ENCODE measurements at places on chromosomes 1 and 21.

- DNase-seq: no peak
Observed at GRCh38 chr1:208438112-208438699, 194.0 kb upstream of the PLXNA2 start.

DNA sequence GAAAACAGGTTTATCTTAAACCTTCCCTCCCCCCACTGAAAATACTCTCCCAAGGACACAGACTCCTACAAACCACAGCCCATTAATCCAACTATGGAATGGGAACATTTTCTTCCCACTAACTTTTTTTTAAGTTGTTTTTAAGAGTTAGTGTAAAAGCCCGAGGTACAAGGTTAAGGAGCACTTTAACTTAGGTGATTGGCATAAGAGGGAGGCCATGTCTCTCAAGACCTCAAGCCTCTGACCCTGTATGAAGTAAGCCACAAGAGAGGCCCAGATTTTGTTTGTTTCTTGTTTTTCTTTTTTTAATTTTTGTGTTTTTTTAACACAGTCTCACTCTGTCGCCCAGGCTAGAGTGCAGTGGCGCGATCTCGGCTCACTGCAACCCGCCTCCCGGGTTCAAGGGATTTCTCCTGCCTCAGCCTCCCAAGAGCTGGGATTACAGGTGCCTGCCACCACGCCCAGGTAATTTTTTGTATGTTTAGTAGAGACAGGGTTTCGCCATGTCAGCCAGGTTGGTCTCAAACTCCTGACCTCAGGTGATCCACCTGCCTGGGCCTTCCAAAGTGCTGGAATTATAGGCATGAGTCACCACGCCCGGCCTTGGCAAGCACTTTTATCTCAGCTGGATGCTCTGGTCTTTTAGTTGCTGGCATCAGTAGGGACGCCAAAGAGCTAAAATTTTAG is 14.4 kb downstream of the ARMH1 start:
- DNase-seq: no peak

DNA sequence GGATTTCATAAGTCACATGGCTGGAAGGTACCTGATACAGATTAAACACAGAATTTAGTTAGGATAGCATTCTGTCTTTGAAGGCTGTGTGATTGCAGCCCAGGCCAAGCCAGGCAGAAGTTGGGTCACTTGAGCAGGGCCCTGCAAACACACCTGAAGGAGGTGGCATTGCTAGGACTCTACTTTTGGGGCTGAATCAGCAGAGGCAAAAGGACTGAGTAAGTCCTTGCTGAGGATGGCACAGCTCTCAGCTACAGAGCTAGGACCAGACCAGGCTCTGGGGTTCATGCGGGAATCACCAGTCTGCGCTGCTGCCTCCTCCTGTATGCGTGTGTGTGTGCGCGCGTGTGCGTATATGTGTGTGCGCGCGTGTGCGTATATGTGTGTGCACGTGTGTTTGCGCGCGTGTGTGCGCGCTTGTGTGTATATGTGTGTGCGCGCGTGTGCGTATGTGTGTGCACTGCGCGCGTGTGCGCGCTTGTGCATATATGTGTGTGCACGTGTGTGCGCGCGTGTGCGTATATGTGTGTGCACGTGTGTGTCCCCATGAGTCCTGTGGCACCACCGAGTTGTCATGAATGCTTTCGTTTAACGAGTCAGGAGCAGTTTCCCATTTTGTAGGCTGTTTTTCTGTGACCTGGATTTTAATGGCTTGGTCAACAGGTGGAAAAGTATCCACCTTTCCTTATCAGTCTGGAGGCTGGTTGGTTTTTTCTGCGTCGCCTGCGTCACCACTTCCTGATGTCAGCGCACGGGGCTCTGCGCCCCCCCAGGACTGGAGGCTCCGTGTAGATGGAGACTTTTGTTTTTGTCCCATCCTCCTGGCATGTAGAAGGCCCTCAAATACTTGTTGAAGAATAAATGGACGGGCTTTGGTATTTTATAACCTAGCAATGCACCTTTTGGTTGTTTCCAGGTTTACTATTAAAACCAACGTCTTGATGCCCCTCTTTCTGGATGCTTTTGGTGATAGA is 34.7 kb downstream of the ADARB1 start:
- no peak for DNase-seq

DNA sequence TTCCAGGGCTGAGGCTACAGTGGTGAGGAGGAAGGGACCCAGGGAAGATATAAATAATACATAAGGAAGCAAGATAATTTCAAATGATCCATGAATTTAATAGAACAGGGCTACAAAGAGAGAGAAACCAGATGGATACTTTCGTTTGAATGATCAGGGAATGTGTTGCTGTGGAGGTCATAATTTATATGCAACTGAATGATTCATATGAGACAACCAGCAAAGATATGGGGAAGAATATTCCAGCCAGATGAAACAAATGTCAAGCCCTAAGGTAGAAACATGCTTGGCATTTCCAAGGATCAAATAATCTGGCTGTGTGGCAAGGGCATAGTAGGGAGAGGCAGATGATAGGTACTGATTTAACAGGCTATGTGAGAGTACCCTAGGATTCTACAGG is 84.8 kb upstream of the ZC3H11B start:
- DNase-seq: no peak

- DNase-seq: no peak
Observed at GRCh38 chr21:35469498-35469897, 420.4 kb upstream of the RUNX1 start.

- no peak for DNase-seq
Observed at GRCh38 chr1:168640836-168641235, 64.4 kb downstream of the XCL1 start.

DNA sequence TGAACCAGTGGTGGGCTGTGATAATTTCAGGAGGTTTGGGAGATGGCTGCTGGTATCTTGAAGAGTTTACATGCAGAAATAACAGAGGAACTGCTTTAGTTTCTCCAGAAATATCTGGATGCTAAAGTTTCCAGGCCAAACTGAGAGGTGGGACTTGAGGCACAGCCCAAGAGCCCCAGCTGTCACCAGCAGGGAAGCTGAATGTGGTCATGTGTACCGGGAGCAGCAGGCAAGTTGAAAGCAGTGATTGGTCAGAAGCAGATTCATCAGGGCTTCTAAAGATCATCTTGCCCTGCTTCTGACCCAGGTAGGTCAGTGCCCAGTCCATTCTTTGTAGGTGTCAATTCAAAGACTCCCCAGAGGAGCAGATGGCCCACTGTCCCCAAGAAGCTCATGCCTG is 7.9 kb upstream of the RPTN start:
- DNase-seq: no peak

GRCh38 chr1:54406339-54407153 is at the start of gene SSBP3:
SSBP3 (minus strand) TSS chr1:54406394.
- DNase-seq: peak; percentile 90

GRCh38 chr1:47436979-47437446 is 831 bp upstream of the FOXD2 start:
- no peak for DNase-seq

- no peak for DNase-seq
Observed at GRCh38 chr1:45385302-45385701, 45.1 kb upstream of the MUTYH start.

DNA sequence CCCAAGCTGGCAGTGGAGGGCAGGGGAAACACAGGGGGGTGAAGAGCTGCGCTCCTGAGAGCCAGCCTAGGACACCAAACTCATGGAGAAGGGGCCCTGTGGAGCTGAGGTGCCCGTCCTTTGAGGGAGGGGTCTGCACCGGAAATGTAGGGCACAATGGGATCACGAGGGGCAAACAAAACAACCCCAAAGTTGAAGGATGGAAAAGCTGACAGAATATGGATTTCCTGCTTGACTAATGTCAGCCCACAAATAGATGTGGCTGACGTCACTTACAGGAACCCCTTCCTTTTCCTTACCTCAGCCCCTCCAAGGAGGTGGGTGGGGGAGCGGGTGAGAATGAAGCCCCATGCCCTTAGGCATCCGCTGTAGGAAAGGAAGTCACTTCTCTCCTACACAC is 110.9 kb downstream of the KCNN3 start:
- DNase-seq: peak; percentile 51

DNA sequence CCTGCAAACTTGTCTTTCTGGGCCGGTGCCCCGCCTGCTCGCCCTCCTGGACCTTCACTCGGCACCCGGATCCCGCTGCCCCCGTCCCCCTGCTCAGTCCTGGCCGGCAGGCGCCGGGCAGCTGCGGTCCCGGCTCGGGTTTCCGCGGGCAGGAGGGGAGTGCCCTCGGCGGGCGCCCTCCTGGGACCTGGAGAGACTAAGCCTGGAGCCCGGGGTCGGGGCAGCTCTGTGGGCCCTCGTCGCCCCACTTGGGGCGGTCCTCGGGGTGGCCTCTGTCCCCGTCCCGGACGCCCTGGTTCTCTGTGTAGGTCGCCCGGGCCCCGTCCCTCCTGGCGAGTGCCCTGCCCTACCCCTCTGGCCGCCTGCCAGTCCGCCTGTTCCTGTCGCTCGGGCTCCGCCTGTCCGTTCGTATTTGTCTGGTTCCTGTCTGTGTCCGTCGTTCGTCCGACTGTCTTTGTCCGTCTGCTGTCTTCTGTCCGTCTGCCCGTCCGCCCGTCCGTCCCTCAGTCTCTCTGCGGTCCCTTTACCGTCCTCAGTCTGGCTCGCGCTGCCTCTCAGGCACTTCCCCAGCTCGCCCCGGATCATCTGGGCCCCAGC is 490 bp downstream of the SERINC2 start:
- no peak for DNase-seq

DNA sequence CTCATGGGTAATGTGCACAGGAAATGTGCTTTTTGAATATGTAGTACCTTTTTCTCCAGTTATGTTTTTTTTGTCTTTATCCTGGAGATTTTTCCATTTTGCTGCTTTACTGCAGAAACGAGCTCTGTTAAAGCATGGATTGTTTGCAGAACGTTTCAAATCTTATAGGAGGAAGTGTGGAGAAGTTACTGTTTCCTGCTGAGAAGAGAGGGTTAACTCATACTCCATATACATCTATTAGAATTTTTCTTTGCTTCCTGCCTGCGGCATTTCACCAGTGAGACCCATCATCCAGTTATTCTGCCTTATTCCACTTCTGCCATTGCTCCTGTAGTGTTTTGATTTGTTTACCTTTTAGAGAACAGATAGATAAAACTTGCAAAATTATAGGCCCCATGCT is 2.0 kb downstream of the RPRD2 start:
- DNase-seq: no peak

GRCh38 chr1:199279067-199279466 is 640.2 kb downstream of the PTPRC start:
- DNase-seq: no peak

- DNase-seq: no peak
Observed at GRCh38 chr1:214417545-214418210, 133.7 kb downstream of the PTPN14 start.
